IPS-NIHi11 (cell line): ENCODE measurements at places on chromosomes 3 and 15.

DNA sequence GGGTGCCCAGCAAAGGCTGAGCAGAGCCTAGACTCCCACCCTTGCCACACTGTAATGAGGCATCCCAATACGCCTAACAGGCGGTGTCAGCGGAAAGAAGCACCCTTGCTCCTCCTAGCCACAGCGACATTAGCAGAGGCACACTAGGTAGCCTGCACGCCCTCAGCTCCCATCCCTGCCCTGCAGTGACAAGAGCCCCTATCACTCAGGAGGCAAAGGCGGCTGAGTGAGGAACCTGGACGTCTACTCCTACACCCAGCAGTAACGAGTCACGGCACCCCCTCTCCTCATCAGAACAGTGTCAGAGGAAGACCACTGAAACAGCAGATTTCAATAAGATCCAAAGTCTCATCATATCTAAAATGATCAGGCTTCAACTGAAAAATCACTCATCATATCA, 12.0 kb upstream of the MAP6D1 start:
- no peak for DNase-seq

- no peak for DNase-seq
These were observed 84.1 kb upstream of the ARHGEF3 start for GRCh38 chr3:56885879-56886278.

DNA sequence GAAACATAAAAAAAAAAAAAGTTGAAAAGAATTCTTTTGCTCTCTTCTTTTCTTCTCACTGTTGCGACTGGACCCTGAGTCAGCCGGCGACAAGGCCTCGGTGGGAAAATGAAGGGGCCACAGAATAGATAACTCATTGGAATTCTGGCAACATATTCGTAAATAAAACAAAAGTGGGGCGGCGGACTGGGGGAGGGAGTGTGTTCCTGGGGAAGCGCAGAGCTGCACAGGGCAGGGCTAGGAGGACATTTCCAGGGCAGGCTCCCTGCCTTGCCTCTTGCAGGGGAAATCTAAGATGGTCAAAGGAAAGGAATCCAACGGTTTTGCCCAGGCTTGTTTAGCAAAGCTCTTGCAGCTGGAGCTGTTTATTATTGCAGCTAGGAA, 1042.8 kb upstream of the NR2F2 start:
- no peak for DNase-seq

DNA sequence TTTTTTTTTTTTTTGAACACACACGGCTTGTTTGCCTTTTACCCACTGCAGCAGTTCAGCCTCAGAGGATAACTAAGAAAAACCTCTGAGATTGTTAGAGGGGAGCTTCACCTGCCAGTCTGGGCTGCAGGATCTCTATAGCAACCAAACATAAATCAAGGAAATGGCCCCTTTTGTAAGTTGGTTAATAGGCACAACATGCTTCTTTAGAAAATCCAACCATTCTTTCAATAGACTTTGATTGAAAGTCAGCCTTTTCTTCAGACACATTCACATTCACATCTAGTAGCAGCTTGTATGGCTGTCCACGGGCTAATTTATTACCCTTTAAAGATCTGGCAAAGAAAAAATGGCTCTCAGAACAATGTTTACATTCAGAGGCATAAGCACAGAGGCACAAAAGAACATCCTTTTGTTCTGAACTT, 136.6 kb upstream of the RARB start:
- DNase-seq = no peak

DNA sequence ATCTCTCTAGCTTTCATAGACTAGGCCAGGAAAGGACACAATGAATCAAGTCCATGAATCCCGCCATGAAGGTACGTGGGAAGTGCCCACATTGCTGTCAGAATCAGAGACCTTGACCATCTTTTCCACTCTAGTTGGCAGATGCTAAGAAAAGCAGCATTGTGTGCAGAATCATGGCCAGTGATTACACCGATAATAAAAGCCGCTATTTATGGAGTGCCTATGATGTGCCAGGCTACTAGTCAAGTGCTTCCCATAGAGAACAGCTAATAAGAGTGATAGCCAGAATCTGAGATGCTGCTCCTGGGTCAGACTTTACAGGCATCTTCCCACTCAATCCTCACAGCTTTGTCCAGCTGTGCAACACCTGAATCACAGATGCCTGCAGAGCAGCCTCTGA, 13.2 kb upstream of the RPL32 start:
- DNase-seq = no peak

- no peak for DNase-seq
These were observed 33.3 kb downstream of the CYP11A1 start for GRCh38 chr15:74334127-74334526.

DNA sequence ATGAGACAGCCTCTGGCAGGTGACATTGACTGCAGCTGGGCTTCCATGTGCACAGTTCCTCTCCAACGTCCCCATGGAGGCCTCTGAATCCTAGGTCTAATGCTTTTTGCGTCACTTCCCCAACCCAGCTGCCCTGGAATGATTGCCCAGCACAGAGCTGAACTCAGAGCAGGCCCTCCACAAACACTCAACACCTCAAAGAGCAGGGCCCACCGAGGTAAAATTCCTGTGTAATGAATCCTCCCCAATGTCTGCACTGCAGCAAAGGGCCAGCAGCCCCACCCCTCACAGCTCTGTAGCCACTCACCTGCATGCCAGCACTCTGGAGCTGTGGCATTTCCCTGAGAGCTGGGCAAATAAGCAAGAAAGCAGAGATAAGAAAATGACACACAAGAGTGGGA, 42.6 kb upstream of the DUSP7 start:
- no peak for DNase-seq

DNA sequence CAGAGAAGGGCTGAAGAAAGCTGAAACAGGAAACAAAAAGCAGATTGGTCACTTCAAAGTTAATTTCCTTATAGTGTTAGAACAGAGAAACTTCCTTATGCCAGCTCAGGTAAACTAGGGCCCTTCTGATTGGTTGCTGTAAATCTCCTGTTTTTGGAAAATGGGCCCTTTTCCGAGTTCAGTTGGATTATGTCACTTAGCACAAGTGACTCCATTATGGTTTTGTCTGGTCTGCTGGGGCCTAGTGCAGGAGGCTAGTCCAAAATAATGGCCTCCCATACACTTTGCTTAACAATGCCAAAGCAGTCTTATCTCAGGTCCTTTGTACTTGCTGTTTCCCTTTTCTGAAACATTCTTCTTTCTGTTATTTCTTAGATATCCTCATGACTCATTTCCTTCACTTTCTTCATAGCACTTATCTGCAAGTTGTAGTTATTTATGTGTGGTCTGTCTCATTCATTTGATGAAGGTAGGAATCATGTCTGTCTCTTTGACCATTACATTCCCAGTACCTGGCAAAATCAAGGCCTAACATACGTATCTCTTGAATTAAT, 7.7 kb upstream of the DCP1A start:
- no peak for DNase-seq

- peak; percentile 72 for DNase-seq
These were observed 651.6 kb downstream of the NTRK3 start for GRCh38 chr15:87604857-87605446.

DNA sequence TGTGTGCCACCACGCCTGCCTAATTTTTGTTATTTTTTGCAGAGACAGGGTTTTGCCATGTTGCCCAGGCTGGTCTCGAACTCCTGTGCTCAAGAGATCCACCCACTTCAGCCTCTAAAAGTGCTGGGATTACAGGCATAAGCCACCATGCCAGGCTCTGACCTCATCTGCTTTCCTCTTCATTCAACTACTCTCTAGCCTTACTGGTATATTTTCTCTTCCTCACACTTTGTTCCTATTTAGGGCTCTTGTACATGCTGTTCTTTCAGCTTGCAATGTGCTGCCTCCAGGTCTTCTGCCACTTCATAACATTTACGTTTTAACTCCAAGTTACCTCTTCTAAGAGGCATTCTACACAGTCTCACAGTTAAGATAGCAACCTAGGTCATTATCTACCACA, 34.9 kb downstream of the PIK3CB start:
- DNase-seq = no peak

GRCh38 chr3:168581771-168582225, 486.1 kb upstream of the GOLIM4 start:
- DNase-seq = peak; percentile 24

DNA sequence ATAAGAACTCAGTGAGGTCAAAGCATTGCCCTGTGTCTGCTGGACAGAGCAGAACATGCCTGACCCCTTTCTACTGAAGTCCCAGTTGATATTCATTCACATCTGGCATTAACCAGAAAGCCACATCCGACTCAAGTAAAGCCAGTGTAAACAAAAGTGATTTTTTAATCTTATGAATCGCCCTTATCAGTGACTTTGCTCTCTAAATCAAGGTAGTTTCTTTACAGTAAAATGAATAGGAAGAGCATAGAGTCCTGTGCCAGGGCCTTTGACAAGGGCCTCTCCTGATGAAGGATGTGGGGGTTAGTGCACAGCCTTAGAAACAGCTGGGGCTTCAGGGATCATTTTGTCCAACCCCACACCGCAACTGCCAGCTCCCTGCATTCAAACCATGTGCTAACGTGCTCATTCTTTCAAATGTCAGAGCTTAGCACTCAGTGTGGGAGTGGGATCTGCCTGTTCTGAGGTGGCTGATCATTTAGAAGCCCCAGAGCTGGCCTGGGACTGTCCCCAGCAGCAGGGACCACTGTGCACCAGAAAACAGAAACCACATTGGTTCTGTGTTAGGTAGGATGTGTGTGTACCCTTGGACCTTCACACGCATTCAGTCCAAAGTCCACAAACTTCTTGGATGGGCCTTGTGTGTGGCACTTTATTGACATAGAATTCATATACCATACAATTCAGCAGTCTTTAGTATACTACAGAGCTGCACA, 55.3 kb downstream of the CCR4 start:
- DNase-seq = no peak

DNA sequence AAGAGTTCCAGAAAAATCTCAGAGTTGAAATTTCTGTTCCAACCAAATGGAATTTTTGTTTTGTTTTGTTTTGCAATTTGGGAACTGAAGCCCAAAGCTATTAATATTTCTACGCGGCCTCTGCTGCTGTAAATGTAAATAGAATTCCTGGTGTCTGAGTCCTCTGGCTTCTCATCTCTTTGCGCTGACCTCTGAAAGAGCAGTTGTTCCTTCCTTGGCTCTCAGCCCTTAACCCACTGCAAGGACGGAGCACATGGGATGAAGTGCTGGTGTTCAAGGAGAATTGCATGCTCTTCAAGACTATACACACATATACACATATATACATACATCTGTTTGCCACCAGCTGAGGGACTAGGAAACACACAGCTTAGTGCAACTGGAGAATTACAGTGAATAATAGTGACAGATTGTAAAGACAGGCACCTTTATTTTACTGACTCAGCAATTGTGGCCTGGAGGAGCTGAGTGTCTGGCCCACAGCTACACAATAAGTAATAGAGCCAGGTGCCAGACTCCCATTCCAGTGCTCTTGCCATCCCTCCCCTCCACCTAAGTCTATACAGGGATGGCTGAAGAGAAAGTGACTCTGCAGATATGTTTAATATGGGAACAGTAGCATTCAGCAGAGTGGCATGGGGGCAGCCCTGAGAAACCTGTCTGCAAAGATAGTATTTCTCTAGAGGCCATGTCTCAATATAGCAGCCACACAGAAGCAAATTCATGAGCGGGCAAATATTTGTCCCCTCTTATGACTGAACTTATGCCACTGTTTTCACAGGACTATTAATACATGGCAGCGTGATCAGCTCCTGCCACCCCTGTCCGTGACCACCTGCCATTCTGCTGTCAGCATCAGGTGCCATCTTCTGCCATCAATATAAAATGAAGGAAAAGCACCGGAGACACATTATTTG, 42.3 kb downstream of the NEK10 start:
- DNase-seq = no peak

- no peak for DNase-seq
These were observed 91.7 kb upstream of the NAALADL2 start for GRCh38 chr3:174767406-174767805.

DNA sequence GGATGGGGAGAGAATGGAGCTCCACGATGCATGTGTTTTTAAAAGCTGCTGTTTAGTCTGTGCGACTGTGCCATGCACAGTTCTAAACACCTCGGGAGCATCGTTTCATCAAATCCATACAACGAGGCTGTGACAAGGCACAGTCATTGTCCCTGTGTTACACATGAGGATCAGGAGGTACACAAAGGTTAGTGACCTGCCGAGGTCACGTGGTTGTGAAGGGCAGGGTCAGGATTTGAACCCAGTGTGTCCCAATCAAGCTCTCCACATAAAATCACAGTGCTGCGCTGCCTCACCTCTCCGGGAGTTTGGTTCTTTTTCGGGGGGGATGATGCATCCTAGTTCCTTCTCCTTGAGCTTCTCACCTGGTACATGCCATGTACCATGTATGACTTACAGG, 18.7 kb upstream of the KIF23 start:
- no peak for DNase-seq

DNA sequence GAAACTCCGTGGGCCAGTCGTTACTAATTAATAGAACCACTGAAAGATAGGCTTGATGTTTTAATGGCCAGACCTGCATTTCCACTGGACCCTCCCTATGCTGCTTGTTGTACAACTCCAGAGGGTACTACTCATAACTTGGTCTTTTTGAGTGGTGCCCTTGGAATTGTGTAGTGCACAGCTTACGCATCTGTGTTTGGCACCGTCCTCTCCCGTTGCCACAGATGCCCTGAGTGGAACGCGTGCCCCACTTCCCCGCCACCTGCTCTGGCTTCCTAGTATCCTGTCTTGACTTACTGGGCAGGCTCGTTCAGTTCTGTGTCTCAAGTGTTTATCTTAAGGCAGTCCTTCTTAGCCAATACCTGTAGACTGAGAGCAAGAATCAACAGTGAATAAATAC, 78.7 kb downstream of the USP13 start:
- no peak for DNase-seq

GRCh38 chr15:62732078-62732477, 310.5 kb upstream of the TPM1 start:
- no peak for DNase-seq

- DNase-seq = no peak
These were observed 18.9 kb downstream of the SH3BP5 start for GRCh38 chr3:15313461-15313860.

- DNase-seq = no peak
These were observed 42.1 kb downstream of the VGLL4 start for GRCh38 chr3:11601446-11602238.

- no peak for DNase-seq
These were observed 498.7 kb upstream of the CDIN1 start for GRCh38 chr15:36080759-36081158.

- DNase-seq = no peak
These were observed 5.3 kb downstream of the CCDC80 start for GRCh38 chr3:112635674-112636073.

DNA sequence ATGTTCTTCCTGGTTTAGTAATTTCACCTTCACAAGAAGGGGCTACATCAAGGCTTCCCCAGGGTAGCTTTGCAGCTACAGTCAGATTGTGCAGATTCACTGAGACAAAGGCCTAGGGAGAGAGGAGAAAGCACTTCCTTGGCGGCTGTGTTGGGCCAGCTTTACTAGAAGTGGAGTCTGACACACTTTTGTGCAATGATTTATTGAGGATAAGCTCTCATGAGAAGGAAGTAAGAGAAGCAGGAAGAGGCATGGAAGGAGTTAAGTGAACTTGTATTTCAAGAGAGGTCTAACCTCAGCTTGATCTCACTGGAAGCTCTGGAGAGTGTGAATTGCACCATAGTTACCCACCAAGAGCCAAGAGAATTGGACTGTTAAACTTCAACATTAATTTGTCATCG, 78.9 kb downstream of the TGFBR2 start:
- no peak for DNase-seq

- DNase-seq = no peak
These were observed 198.7 kb upstream of the TBC1D5 start for GRCh38 chr3:17941152-17941551.

- DNase-seq = no peak
These were observed 18.6 kb downstream of the DNAJB11 start for GRCh38 chr3:186589121-186589520.

- DNase-seq = no peak
These were observed 279.5 kb downstream of the ULK4 start for GRCh38 chr3:41682382-41682781.
